ENCODE measurements at places on chromosomes 7 and 10.
A peak's percentile ranks its signal among the peaks of the same experiment; 100 is the strongest.

GRCh38 chr10:34739915-34740314 lies 75.2 kb downstream of the PARD3 start:
- peak; percentile 68 for DNase-seq

- DNase-seq, result peak; percentile 49
Observed at GRCh38 chr10:117339578-117339977, 35.7 kb downstream of the PDZD8 start.

DNA sequence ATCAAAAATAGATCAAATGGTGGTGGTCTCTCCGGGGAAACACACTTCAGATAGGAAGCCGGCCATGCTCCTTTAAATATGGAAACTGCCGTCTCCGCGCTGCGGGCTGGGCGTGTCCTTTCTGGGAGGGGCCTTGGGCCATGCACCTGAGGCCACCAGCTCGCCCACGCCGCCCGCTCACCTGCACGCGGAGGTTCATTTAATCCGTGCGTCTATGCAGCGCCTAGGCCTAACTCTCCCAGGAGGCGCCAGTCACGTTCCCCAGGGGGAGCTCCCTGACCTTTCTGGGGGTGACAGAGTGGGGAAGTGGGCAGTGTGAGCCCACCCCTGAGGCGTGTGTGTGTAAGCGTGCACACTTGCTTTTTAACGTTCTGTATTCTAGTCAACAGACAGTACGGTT lies 64.0 kb downstream of the C10orf143 start:
- DNase-seq, result no peak

DNA sequence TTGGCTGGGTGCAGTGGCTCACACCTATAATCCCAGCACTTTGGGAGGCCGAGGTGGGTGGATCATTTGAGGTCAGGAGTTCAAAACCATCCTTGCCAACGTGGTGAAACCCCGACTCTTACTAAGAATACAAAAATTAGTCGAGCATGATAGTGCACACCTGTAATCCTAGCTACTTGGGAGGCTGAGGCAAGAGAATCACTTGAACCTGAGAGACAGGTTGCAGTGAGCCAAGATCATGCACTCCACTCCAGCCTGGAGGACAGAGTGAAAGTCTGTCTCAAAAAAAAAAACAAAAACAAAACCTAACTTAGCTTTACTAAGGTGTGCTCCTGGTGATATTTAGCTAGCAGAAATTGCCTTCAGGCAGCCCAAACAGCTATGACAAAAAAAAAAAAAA lies 24.3 kb upstream of the VDAC2 start:
- no peak for DNase-seq

GRCh38 chr10:6530966-6531365 lies 49.1 kb downstream of the PRKCQ start:
- no peak for DNase-seq

DNA sequence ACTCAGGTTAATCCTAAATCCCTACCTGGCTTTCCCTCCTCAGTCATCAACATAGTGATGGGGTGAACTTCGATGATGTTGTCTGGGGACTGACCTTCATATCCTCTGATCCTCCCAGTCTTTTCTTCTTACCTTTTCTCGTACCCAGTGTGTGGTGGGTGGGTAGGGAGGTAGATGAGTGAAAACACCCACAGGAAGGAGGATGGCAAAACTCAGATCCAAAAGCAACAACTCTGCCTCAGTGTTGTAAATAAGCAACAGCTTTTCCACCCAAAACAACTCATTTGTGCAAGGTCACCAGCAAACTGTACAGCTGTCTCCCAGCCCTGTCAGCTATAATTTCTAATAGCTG lies 38.6 kb downstream of the VOPP1 start:
- no peak for DNase-seq

DNA sequence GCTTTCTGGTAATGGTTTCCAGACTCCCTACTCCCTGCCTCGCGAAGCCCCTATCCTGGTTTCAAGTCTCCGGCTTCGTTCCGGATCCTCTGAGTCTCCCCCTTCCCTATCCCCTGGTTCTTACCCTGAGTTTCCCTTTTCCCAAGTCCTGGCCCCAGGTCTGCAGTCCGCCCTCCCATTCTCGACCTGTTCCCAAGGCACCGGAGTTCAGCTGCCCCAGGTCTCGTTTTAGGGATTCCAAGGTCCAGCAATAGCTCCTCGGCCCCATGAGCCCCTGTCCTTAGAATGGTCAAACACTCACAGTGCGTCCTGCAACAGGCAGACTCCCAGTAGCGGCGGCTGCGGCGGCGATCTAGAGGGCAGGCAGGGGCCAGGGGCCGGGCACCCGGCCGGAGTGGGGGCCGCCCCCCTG lies 274 bp downstream of the PITX3 start:
- no peak for DNase-seq

DNA sequence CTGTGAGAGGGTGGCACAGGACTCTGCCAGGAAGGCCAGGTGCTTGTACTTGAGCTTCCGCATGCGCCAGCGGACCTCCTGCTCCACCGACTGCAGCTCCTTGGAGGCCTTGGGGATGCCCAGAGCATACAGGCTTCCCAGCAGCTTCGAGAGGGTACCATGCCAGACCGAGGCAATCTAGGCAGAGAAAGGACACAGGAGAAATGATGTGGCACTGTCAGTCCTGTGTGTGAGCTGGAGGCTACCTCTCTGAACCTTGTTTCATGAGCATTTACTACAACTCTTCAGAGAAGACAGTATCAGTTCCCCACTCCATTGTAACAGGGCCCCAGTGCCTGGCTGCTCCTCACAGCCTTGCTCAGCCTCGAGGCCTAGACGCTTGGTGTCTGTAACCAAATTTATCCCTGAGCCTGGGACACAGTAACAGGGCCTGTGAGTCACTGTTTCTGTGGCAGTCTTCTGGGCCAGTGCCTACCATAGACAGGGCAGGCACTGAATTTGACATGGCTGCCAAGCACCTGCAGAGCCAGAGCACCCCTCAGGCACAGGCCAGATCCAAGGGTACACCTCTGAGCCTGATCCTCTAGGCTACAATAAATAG lies 5.8 kb downstream of the TBRG4 start:
- no peak for DNase-seq

- peak; percentile 87 for DNase-seq
Observed at GRCh38 chr7:130489140-130489983, 2.5 kb upstream of the MEST start.

DNA sequence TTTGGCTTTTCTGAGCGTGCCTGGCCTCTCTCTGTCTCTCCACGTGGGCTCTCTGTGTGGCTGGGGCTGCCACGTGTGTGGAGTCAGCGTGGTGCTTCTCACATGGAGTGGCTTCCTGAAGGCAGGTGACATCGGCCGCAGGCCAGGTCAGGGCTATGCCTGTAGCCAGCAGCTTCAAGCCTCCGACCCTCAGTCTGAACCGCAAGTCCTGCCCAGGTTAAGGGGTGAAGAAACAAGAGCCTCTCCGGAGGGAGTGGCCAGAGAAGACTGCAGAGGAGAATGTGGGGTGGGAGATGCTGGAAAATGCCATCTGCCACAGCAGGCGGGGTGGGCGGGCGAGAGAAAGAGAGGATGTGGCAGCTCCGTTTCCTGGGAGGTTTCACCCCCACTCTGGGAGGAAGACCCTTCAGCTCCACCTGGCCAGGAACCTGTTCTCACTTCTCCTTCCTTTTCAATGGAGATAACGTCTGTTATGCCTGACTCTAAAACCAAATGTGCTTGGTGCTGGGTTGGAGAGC lies 14.3 kb upstream of the VIPR2 start:
- no peak for DNase-seq

All from fibroblast of upper back skin (primary cell).